H4 (cell line): ENCODE measurements at places on chromosomes 3 and 15.

DNA sequence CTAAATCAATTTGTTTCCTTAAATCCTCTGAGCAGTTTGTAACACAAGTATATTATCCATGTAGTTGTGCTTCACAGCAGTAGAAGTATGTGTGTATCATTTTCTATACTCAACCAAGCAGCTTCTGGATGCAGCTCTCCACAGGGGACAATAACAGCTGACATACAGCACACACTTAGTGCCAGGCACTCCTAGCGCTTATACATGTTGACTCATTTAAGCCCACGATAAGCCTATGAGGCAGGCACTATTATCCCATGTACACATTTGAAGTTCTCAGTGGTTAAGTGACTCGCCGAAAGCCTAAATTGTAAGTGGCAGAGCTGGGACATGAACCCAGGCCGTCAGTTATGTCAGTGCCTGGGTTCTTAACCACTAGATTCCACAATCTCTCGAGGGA lies 20.3 kb upstream of the LPP start:
- DNase-seq: peak; percentile 30

- DNase-seq: no peak
These were observed 388.2 kb downstream of the LPP start for GRCh38 chr3:188542196-188542595.

DNA sequence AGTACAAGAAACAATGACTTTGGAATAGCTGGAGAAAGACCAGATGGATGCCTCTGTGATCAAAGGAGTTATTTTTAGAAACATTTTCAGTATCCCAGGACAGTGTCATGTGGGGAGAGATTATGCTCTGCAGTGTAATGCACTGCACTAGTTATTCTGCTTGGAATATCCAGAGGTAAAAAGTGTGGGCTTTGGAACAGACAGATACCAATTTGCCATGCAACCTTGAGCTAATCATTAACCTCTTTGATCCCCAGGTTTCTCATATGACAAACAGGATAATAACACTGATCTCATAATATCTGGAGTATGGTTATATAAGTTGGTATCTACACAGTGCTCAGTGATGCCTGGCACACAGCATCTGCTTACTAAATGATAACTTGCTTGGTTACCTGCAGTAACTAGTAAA lies 12.2 kb upstream of the SLC7A14 start:
- DNase-seq: no peak

- DNase-seq: no peak
These were observed 24.9 kb upstream of the ACAD9 start for GRCh38 chr3:128854475-128854874.

DNA sequence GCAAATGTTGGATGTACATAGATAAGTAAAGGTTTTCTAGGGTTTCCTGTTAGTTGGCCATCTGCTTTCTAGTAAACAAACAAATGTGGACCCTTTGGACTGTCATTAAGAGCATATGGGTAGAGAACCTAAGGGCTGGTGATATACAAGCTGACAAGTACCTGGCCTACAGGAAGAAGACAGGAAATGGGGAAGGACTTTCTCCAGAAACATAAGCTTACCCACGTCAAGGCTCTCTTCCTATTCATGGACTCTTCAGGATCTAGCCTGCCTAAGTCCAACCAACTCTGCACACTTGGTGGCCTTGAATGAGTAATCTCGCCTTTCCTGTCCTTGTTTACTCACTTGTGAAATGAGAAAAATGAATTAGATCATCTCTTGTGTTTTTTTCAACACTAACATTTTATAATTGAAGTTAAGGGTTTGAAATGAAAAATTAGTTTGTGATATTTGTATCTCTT lies 22.2 kb upstream of the GOLIM4 start:
- peak; percentile 27 for DNase-seq

DNA sequence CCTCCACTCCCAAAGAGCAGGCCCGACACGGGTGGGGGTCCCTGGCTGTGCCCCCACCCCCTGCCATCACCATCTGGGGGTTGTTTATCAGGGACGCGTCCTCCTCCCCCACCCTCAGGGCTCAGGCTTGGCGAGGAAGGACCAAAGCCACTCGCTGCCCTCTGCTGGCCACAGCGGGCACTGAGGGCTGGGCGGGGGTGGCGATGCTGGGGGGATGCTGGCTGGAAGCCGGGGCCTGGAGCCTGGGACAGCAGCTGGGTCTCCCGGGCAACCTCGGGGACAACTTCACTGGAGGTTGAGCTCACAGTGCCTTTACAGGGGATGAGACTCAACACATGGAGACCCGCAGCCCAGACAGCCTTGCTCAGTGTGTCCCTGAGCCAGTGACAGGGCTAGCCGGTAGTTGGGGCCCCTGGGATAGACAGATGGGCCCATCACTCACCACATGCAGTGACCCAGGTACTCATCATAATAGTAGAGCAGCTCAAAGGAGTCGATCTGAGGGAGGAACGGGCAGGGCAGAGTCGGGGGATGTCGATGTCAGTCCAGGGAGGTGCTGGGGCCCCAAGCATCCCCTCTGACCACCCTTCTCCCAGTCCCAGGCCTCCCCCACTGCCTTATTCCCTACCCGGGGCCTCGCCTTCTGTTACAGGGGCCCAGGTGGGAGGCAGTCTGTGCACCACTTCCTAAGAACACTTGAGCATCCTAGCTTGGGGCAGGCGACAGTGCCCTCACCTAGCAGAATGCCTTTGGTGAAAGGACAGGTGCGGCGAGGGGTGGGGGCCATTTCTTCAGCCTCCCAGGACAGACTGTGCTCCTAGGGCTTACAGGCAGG lies 5.9 kb upstream of the CALML4 start:
- peak; percentile 32 for DNase-seq

- DNase-seq: no peak
These were observed 2.7 kb upstream of the GALNT15 start for GRCh38 chr3:16171825-16172224.

DNA sequence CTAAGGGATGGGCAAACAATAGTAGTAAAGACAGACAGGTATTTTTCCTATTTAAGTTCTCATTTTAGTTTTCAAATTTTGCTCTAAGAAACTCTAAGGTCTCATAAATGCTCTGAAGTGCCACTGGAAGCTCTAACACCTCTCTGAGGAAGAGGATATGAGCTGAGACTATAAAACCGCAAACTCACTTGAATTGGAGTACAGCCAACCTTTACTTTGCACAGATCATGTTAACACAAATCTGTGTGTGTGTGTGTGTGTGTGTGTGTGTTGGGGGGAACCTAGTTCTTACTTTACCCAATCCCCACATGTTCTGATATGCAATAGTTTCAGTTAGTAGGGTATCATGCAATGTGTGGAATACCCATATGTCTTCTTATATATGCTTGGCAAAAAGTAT lies 446.8 kb downstream of the CHL1 start:
- peak; percentile 11 for DNase-seq

GRCh38 chr3:71447803-71448202 lies 135.7 kb downstream of the FOXP1 start:
- no peak for DNase-seq

DNA sequence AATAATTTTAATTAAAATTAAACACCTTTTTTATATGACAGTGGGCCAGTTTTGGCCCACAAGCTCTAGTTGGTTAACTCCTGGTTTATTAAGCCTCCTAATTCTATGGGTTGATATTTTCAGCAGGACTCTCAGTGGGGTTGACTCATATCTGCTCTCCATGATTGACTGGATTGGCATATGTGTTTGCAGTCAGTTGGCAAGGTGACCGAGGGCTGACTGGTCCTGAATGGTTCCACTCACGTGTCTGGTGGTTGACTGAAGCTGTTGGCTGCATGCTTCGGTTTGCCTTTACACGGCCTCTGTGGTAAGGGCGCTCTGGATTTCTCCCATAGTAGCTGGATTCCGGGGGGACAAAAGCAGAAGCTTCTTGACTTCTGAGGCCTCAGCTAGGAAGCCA lies 65.3 kb upstream of the ZNF280D start:
- no peak for DNase-seq

DNA sequence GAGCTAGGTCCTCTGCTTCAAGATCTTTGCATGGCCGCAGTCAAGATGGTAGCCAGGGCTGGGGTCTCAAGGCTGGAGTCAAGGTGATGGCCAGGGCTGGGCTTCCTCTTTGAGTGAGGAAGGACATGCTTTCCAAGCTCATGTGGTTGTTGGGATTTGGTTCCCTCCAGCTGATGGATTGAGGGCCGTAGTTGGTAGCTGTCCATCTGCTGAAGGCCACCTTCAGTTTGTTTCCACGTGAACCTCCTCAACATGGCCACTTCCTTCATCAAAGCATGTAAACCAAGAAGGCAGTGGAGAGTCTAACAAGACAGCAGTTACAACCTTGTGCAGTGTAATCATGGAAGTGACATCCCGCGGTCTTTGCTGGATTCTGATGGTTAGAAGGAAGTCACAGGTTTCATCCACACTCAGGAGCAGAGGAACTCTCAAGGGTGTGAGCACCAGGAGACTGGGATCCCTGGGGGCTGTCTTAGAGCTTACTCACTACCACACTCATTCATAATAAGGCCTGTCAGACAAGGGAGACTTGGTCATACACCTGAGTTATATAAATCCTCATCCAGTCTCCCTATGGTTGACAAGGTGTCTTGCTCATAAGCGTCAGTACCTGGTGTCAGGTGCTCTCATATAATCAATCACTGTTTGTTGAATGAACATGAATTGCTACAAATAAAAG lies 42.1 kb downstream of the ABHD5 start:
- DNase-seq: no peak

GRCh38 chr3:76311941-76312340 lies 526.6 kb upstream of the ZNF717 start:
- DNase-seq: no peak

DNA sequence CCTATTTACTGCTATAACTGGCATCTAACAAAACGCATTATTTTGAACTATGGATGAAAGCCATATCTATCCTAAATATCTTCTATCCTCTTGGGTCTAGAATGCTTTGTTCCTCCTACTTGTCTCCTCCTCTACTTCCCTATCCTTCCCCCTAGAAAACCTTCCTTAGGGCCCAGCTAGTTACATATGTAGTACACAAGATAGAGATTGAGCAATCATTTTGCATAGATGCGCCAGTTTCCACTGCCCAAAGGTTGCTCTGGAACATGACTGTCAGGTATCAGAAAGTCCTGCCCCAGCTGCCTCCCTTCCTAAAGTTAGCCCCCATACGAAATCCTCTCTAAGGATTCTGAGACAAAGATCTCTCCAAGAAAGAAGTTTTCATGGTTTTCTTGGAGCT lies 55.1 kb downstream of the GPR160 start:
- no peak for DNase-seq

GRCh38 chr15:80581976-80582375 lies 113.1 kb upstream of the ABHD17C start:
- no peak for DNase-seq

GRCh38 chr3:13491206-13491974 lies 11.3 kb downstream of the HDAC11 start:
- DNase-seq: no peak

- peak; percentile 55 for DNase-seq
These were observed 49.8 kb downstream of the PPCDC start for GRCh38 chr15:75073197-75073596.

DNA sequence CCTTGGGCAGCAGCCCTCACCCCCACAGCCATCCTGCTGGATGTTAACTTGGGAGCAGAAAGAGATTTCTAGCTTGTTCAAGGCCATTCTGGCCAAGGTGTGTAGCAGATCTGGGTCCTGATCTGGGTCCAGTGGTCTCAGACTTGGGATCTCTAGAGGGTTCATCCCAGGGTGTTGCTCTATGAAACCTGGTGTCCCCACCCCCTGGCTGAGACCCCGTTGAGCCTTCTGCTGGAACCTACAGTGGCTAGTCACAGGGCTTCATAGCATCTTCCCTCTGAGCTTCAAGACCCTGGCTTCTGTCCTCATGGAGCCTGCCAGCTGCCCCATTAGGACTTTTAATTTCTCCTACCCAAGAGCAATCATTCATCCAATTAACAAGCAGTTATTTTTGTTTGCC lies 64.3 kb downstream of the EPHB1 start:
- no peak for DNase-seq

DNA sequence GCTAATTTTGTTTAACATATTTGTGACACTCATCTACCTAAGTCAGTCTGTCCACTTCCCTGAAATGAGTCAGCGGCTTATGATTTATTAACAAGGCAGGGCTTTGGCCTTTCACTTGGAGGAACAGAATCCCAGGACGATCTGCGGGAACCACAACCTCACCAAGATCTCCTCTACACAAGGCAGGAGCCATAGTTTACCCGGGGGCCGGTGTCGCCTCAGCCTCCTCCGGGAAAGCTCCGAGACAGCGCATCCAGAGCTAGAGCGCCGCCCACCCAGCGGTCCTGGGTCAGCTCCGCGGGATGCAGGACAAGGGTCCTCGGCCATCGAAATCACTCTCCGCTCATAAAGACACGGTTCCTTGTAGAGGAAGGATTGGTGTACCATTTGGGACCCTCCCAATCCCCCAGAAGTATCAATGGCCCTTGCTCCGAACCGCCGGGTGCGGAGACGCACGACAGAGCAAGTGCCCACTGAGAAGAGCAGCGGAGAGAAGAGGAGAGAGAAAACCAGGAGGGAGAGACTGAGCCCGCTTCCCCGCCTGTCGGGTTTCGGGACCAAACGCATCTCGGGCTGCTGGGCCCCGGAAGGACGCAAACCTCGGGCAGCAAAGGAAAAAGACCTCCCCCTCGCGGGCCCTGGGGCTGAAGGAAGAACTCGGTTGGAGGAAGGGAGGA lies 13.1 kb upstream of the ALCAM start:
- peak; percentile 19 for DNase-seq

DNA sequence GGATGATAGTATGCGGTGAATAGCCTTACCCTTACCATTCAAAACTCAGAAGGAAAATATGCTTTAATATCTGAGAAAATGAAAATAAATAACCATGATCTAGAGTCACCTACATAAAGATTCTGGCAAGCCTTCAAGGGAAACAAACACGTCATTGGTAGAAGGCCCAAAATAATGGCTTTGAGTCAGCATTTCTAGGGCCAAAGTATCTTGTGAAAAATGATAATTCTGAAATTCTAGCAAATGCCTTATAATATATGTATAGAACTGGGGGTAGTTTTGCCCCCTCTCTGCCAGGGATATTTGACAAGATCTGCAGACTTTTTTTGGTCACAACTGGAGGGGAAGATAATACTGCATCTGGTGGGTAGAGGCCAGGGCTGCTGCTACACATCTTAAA lies 15.4 kb downstream of the PLSCR1 start:
- no peak for DNase-seq

- no peak for DNase-seq
These were observed 565.9 kb downstream of the PDCD6IP start for GRCh38 chr3:34364335-34364734.

GRCh38 chr15:64629063-64629462 lies 146.3 kb downstream of the RBPMS2 start:
- DNase-seq: no peak

DNA sequence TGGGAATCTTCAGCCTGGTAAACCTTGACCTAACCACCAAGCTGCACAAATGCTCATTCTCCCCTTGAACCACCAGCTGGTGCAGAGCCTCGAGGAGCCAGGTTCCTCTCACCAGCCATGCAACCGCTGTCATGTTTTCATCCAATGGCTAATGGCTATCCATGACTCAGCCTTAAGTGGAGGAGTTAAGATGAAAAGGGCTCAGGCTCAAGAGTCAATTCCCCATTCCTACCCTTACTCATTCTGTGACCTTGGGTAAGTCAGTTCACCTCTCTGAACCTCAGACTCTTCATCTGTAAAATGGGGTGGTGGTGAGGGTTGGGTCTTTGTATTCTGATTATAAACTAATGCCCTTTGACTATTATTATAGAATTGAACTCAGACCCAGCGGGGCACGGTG lies 515.6 kb downstream of the SHQ1 start:
- no peak for DNase-seq
